ENCODE measurements at places on chromosomes 12 and 14. TPM values are rescaled to one million over a fixed set of nuclear protein-coding genes. Genes with fewer than 3 reads are reported as not detected.

- H3K4me1 ChIP-seq, result no peaks in the 10 kb centered on the region
- no peaks in the 10 kb centered on the region for H3K27me3 ChIP-seq
- H3K4me3 ChIP-seq, result no peak overlapping the region
- H3K36me3 ChIP-seq, result peaks cover 16% of the 10 kb centered on the region
Measured at GRCh38 chr14:102965282-102965681, 42.8 kb downstream of the AMN start.

DNA sequence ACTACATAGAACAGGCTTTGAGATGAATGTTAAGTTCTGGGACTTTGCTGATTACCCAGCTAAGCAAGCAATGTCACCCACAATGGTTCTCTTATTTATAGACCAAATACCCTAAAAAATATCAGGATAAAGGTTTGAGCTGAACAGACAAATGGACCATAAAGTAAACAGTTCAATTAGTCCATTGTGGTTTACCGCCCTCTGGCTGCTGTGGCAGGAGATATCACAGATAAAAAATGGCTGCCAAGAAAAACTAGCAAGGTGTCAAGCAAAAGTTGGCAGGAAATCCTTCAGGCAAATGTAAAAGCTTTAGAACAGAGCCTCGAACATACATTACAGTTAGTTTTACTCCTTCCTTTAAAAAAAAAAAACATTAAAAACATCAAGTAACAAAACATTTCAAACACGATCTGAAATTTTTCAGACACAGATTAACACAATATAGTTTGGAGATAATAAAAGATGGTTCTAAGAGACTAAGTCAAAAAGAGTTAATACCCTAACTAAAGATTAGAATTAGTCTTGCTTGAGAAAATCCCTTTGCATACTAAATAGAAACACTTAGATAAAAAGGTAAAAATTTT, 41.3 kb downstream of the MED13L start:
- peak; percentile 42 for DNase-seq
- H3K4me3 ChIP-seq, result no peak overlapping the region
- H3K36me3 ChIP-seq, result no peaks in the 10 kb centered on the region
- no peaks in the 10 kb centered on the region for H3K27me3 ChIP-seq
- H3K4me1 ChIP-seq, result peaks cover 51% of the 10 kb centered on the region
- H3K27ac ChIP-seq, result peak overlapping the region; percentile 67

- no peaks in the 10 kb centered on the region for H3K36me3 ChIP-seq
- no peak overlapping the region for H3K27ac ChIP-seq
- H3K27me3 ChIP-seq, result no peaks in the 10 kb centered on the region
Measured at GRCh38 chr12:121668750-121669520, 519 bp downstream of the MORN3 start.

DNA sequence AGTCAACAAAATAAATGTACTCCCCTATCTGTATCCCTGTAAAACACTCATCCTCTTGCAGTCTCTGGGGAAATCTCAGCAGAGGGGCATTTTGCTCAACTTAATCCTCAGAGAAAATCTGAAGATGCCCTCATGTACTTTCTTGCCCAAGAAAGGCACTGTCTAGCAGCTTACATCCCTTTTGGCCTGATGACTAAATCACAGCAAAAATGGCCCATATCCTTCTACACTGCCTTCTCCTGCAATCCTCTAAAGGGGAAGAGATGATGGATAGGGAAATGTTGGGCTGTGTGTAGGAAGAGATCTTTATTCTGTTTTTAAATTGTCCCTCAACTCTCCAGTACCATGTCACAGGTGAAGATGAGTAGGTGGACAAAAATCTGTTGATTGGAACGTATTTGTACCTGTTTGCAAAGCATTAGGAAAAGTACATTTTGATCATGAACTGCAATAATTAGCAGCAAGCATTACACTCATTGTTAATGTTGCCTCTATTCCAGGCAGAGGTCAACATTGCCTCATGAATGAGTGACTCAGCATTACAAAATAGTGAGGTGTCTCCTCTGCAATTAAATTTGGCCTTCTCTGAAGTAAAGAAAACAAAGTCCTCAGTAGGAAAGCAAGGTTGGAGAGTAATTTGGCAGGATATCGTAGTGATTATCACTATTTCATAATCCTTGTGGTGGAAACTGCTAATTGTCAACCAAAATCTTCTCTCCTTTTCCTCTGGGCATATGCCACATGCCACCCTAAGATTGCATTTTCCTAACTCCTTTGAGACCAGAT, 172.4 kb upstream of the CAND1 start:
- H3K27me3 ChIP-seq, result peaks cover 10% of the 10 kb centered on the region
- no peaks in the 10 kb centered on the region for H3K4me1 ChIP-seq
- no peak overlapping the region for H3K4me3 ChIP-seq
- no peaks in the 10 kb centered on the region for H3K36me3 ChIP-seq
- no peak overlapping the region for H3K27ac ChIP-seq

DNA sequence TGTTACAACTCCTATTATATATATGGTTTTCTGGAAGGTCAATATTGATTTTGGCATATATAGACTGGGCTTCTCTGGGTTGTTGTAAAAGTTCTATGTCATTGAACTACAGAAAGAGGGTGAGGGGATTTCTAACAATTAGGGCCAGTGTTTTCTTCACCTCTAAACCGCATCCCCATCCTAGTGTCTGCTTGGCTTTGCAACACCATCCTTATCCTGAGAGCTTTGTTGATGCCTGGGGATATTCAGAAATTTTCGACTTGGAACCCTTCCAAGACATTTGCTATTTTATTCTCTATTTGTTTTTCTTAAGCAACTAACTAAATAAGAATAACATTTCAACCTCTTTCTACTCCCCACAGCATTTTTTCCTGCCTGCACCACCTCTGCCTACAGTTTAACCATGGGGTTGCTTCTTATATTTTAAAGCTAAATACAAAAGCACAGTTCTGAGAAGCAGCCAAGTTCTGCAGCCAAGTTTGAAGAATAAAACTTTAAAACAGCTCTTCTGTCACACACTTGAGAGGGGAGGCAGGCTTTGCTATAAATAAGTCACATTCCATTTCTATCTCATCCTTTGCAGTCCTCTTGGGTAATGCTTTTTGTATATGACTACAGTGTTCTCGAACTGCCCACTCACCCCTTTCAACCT, 53.4 kb downstream of the RGS6 start:
- DNase-seq, result no peak
- no peak overlapping the region for H3K27ac ChIP-seq
- H3K27me3 ChIP-seq, result peaks cover 22% of the 10 kb centered on the region

GRCh38 chr12:80565271-80565670, 121.2 kb downstream of the PTPRQ start:
- H3K4me1 ChIP-seq, result no peaks in the 10 kb centered on the region
- DNase-seq, result no peak

DNA sequence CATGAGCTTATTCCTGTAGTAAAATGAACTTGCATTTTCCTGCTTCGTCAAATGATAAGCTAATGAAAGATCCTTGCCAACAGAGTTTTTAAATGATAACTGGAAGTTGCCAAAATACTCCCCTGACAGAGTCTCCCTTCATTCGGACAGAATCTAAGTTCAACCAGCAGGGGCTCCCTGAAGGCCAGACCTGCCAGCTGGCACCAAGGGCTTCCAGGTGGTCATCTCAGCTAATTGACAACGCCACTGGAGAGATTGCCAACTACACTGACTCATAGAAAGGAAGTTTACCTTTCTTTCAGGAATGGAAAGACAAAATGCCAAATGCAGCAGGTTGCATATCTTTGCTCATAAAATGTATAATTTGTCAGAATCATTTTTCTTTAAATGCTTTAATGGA, 462.8 kb downstream of the GXYLT1 start:
- H3K4me1 ChIP-seq, result no peaks in the 10 kb centered on the region
- no peaks in the 10 kb centered on the region for H3K36me3 ChIP-seq

DNA sequence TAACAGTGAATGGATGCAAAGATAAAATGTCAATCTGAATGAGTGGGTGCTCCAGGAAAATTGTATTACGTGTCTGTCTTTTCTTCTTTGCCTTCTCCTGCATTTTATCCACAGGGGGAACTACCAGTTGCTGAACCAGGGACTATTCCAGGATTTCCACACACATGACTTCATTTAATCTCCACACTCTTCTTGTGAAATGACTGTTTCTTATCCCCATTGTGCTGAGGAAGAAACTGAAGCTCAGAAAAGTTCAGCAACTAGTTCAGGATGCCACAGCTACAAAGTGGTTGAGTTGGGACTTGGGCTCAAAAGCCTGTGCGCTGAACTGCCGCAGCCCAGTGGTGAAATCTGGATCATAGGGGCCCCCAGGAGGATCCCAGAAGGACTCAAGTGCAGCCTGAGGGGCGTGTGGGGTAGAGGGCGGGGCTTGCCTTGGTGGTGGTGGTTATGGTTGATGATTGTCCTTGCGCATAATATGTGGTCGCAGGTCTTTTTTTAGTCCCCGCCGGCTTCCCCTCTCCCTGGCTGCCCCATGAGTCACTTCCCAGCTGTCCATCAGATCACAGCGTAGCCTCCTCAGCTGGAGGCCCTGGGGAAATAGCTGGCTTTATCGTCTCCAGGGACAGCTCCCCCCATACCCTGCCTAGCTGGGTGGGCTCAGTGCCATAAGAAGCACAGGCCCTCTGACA, 235.2 kb upstream of the CRY1 start:
- no peak for DNase-seq
- H3K27me3 ChIP-seq, result peaks cover 46% of the 10 kb centered on the region
- H3K4me1 ChIP-seq, result no peaks in the 10 kb centered on the region
- H3K4me3 ChIP-seq, result no peak overlapping the region

GRCh38 chr12:46238821-46239220, 30.0 kb downstream of the SLC38A1 start:
- no peaks in the 10 kb centered on the region for H3K27me3 ChIP-seq
- no peak overlapping the region for H3K4me3 ChIP-seq
- peaks cover 41% of the 10 kb centered on the region for H3K36me3 ChIP-seq
- H3K27ac ChIP-seq, result peak overlapping the region; percentile 15
- DNase-seq, result no peak
- peaks cover 47% of the 10 kb centered on the region for H3K4me1 ChIP-seq

DNA sequence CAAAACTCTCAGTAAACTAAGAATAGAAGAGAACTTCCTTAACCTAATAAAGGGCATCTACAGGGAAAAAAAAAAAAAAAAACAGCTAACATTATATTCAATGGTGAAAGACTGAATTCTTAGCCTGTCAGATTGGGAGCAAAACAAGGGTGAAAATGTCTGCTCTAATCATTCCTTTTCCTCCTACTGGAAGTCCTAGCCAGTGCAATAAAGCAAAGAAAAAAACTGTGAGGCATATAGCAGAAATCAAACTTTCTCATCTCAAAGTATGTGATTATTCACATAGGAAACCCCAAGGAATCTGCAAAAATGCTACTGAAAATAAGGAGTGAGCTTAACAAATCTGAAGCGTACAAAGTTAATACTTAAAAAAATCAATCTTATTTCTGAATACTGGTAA, 170.7 kb downstream of the NUAK1 start:
- H3K27me3 ChIP-seq, result no peaks in the 10 kb centered on the region
- H3K27ac ChIP-seq, result no peak overlapping the region
- H3K36me3 ChIP-seq, result no peaks in the 10 kb centered on the region
- H3K4me3 ChIP-seq, result no peak overlapping the region

DNA sequence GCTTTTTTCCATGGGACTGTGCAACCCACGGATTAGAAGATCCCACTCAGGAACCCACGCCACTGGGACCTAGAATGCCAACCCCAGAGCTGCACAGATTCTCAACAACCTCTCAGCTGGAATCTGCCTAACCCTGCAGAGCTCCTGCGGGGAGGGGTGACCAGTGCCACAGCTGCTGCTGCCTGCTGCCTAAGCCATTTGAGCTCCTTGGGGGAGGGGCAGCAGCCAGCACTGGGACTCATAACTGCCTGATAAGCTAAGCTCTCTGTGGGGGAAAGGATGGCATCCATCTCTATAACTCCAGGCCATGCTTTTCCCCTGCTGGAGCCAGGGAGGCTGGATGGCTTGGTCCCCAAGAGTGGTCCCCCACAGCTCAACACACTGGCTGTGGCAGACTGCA, 182.8 kb downstream of the SLC5A8 start:
- no peaks in the 10 kb centered on the region for H3K27me3 ChIP-seq
- no peaks in the 10 kb centered on the region for H3K4me1 ChIP-seq
- H3K36me3 ChIP-seq, result peaks cover 8% of the 10 kb centered on the region
- H3K27ac ChIP-seq, result no peak overlapping the region
- H3K4me3 ChIP-seq, result no peak overlapping the region

DNA sequence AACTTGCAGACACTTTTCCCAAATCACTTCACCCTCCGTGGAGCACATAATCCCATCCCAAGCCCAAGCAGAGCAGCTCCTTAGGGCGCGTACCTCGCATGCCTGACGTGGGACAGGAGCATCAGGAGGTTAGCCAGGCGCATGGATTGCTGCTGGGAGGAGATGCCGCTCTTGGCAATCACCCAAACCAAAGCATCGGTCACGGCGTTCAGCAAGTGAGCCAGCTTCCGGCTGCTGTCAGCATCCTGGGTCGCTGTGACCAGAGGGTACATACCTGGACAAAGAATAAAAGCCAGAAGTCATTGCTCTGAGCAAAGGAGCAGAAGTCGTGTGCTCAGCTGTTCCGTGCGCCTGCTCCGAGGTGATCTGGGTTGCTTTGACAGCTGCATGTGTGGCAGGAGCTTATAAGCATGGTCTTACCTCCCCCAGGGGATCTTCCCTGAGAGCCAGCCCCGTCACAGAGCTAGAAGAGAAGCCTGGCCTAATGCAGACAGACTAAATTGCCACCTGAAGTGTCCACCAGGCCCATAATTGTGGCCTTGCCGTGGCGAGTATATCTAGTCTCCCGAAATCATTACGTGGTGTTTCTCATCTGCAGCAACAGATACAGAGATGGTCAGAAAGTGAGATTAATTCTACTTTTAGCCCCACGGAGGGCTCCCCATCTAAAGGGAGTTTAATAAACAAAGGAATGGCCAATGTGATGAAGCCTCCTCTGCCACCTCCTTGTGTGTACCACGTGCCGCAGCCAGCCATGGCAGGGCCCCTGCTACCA, 59.1 kb downstream of the ESR2 start:
- no peak for DNase-seq
- H3K4me3 ChIP-seq, result peak overlapping the region; percentile 72
- H3K27me3 ChIP-seq, result no peaks in the 10 kb centered on the region
- no peaks in the 10 kb centered on the region for H3K36me3 ChIP-seq

DNA sequence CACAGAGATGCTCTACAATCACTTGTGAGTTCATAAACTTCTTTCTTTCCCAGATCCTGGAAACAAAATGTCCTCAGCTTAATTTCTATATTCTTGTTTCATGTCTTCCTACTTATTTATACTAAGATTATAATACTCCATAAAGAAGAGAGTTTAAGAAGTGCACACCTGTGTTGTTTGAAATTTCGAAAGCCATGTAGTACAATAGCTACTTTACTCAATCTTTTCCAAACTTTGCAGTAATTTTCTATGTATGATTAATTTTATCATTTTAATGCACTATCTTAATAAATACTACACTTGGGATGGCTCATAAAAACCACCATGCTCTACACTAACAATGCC, 300 bp upstream of the TTC5 start:
- H3K27ac ChIP-seq, result peak overlapping the region; percentile 74
- peaks cover 14% of the 10 kb centered on the region for H3K36me3 ChIP-seq
- no peaks in the 10 kb centered on the region for H3K27me3 ChIP-seq
- DNase-seq, result no peak
- H3K4me1 ChIP-seq, result peaks cover 20% of the 10 kb centered on the region
- H3K4me3 ChIP-seq, result peak overlapping the region; percentile 91

Gene FZD10
- not detected for polyA plus RNA-seq

Gene PTGDR
- not detected for polyA plus RNA-seq

Gene TESPA1
- polyA plus RNA-seq, result 16.5 TPM

Gene DICER1
- 22.6 TPM for polyA plus RNA-seq

Gene MLXIP
- polyA plus RNA-seq, result 11.1 TPM

Gene IFI27L2
- 69.5 TPM for polyA plus RNA-seq
